ENCODE measurements at places on chromosomes 3 and 15. TPM values are rescaled to one million over a fixed set of nuclear protein-coding genes. Genes with fewer than 3 reads are reported as not detected.

DNA sequence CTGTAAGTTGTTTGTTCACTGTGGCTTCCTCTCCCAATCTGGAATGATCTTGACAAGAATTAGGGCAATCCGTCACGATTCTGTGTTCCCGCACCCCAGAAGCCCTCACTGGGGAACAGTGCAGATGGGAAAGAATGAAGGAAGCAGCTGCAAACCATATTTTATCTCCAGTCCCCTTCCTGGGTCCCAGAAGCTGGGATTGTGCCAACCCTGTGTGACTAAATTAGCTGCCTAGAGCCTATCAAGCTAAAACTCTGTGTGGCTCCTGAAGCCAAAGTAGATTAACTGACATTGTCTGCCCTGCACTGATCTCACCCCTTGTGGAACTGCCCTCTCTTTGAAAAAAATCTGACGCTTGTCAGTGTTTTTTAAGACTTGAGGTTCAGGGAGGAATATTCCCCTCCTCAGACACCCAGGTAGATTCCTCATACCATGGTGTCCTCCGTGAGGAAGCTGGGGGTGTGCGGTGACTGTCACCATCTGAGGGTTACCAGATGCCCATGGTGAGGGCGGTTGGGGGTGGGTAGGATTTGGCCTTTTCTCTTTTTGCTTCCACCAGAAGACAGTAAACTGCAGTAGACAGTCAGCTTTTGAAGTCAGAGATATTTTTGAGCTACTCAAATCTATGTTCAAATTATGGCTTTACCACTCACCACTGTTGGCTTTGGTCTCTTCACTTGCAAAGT is 358.3 kb upstream of the TPM1 start:
- H3K4me3 ChIP-seq: no peak overlapping the region
- H3K4me1 ChIP-seq: no peaks in the 10 kb centered on the region
- H3K27me3 ChIP-seq: peaks cover 8% of the 10 kb centered on the region
- H3K27ac ChIP-seq: no peak overlapping the region

DNA sequence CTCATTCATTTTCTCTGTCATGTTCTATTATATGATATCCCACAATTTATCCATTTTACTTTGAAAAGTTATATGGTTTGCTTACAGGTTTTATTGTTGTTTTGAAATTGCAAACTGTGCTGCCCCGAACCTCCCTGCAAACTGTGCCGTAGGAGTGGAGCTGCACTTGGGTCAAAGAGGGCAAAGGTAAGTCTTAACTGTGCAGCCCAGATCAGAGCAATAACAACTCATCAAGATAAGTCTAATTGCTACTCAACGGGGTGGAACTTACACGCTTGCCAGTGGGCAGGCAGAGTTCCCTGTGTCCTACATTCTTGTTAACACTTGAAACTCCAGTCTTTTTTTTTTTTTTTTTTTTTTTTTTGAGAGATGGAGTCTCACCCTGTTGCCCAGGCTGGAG is 33.2 kb downstream of the ZDHHC19 start:
- H3K4me3 ChIP-seq: no peak overlapping the region
- H3K4me1 ChIP-seq: peaks cover 19% of the 10 kb centered on the region
- no peaks in the 10 kb centered on the region for H3K36me3 ChIP-seq
- no peak for DNase-seq

DNA sequence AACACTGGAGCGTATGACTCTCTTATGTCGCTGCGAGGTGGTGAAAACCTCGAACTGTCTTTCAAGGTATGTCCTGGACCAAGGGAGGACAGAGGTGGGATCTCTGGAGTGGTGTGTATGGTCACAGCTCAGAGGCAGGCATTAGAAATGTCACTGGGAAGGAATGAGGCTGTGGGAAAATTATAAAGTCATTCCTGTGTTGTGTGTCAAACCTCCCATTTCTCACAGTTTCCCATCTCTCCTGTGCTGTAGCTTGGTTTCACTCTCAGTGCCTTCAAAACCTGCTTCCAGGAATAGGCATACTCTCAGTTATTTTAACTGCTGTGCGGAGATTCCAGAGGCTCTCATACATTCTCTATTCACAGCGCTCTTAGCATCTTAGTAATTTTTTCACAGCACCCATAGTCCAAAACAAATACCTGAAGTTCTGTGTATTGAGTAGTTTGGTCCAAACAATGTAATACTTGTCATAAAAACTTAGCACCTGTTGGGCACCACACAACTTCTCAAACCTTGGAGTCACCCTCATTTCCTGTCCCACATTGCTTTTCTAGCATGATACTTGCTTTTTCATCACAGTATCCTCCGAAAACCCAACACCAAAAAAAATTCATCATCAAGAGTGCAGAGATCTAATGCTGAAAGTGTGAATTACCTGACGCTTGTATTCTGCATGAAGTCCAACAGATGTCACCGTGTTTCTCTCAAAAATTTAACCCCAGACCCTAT is 36.9 kb downstream of the GALNT15 start:
- DNase-seq: no peak
- H3K4me3 ChIP-seq: no peak overlapping the region
- H3K36me3 ChIP-seq: no peaks in the 10 kb centered on the region
- H3K27ac ChIP-seq: no peak overlapping the region

- no peak for DNase-seq
- peaks cover 14% of the 10 kb centered on the region for H3K4me1 ChIP-seq
- no peak overlapping the region for H3K4me3 ChIP-seq
- H3K36me3 ChIP-seq: peaks cover 6% of the 10 kb centered on the region
These were observed 34.1 kb downstream of the TM2D3 start for GRCh38 chr15:101618076-101618475.

GRCh38 chr15:63288778-63289378 is 11.5 kb downstream of the APH1B start:
- peaks cover 17% of the 10 kb centered on the region for H3K4me1 ChIP-seq
- no peak overlapping the region for H3K4me3 ChIP-seq
- no peak overlapping the region for H3K27ac ChIP-seq
- peak; percentile 20 for DNase-seq
- H3K36me3 ChIP-seq: peaks cover 16% of the 10 kb centered on the region
- no peaks in the 10 kb centered on the region for H3K27me3 ChIP-seq

DNA sequence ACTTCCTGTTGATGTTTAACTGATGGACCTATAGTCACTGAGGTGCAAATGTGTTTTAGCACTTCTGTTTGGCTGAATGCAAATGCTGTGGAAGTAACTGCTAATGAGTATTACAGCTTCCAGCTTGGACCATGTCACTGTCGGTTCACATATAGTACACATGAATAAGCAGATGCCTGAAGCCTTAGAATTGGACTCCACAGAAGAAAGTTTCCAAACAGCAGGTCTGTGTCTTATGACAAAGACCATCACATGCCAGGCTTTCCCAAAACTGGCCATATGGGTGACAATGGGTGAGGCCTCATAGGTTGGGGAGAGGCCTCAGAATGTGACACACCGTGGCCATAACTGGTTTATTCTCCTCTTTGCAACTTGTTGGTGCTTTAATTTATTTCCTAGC is 241.8 kb downstream of the WNT5A start:
- no peaks in the 10 kb centered on the region for H3K4me1 ChIP-seq
- no peaks in the 10 kb centered on the region for H3K27me3 ChIP-seq
- no peak overlapping the region for H3K4me3 ChIP-seq
- H3K27ac ChIP-seq: no peak overlapping the region

GRCh38 chr3:133113526-133113925 is 75.3 kb downstream of the TMEM108 start:
- no peak for DNase-seq
- H3K4me1 ChIP-seq: peaks cover 2% of the 10 kb centered on the region
- H3K27ac ChIP-seq: no peak overlapping the region
- H3K36me3 ChIP-seq: no peaks in the 10 kb centered on the region
- no peaks in the 10 kb centered on the region for H3K27me3 ChIP-seq
- no peak overlapping the region for H3K4me3 ChIP-seq

- H3K27ac ChIP-seq: no peak overlapping the region
- H3K27me3 ChIP-seq: no peaks in the 10 kb centered on the region
- H3K4me3 ChIP-seq: no peak overlapping the region
- no peaks in the 10 kb centered on the region for H3K36me3 ChIP-seq
- no peak for DNase-seq
These were observed 504.7 kb upstream of the NR2F2 start for GRCh38 chr15:95825671-95826411.

DNA sequence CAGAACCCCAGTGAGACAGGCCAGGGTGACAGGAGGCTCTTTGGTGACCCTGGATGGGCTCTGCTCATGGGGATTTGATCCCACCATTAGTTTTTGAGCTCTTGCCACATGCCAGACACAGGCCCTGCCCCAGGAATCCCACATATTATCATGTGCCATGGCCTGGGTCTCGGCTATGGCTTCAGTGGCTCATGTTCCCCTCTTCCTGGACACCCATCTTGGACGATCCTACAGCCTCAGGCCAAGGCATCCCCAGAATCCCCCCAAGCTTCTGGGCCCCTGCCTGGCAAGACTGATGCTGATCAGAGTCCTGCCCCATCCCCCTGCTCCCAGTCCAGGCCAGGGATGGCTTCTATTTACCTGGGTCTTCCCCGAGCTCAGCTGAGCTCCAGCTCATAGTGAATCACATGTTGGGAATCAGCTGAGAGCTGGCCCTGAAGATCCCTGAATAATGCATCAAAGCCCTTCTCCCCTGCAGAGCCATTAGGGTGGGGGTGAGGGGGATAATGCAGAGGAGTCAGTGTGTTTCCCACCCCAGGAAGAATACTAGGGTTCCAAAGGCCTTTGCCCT is 50.9 kb upstream of the CHRNB4 start:
- H3K4me3 ChIP-seq: no peak overlapping the region
- H3K4me1 ChIP-seq: peaks cover 4% of the 10 kb centered on the region
- H3K27ac ChIP-seq: no peak overlapping the region
- DNase-seq: no peak
- H3K27me3 ChIP-seq: no peaks in the 10 kb centered on the region
- no peaks in the 10 kb centered on the region for H3K36me3 ChIP-seq

The C3orf49 gene
- polyA plus RNA-seq: not detected

The TSEN2 gene
- polyA plus RNA-seq: 13.2 TPM

Data from naive B cell (primary cell).